ENCODE measurements at places on chromosomes 1 and 21.

GRCh38 chr1:156727926-156728598 is at the start of gene METTL25B:
METTL25B (plus strand) TSS chr1:156728469; CDS start chr1:156729105, 636 bp downstream.
- peak; percentile 91 for DNase-seq

GRCh38 chr1:205701891-205702290 is 21.6 kb upstream of the SLC45A3 start:
- DNase-seq: no peak

GRCh38 chr1:244839656-244840055 is 4.2 kb downstream of the COX20 start:
- DNase-seq: peak; percentile 71

DNA sequence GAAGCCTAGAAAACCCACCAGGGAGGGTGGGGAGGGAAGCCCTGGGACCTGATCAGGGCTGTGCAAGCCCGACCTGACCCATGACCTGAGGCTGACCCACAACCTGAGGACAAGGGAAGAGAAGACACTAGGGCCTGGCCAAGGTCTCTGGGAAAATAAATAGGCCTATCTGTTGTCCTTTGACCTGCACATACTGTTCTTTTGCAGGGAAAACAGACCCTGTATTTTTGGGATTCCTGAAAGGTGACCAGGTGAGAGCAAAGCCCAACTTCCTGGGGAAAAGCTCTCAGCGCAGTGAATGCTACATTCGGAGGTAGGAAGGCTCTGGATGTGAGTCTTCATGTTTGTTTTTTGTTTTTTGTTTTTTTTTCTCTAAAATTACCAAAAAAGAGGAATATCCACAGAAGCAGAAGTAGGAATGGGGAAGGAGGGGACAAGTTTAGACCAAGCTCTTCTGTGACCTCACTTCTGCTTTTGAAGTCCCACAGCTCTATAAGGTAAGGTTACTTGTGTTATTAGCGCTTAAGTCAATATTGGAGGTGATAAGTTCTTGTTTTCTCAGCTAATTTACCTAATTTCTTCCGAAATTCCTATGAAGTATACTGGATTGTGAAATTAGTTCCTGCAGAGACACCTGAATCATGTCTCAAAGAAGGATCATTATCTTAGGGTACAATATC is 26.2 kb upstream of the LYST start:
- DNase-seq: no peak

DNA sequence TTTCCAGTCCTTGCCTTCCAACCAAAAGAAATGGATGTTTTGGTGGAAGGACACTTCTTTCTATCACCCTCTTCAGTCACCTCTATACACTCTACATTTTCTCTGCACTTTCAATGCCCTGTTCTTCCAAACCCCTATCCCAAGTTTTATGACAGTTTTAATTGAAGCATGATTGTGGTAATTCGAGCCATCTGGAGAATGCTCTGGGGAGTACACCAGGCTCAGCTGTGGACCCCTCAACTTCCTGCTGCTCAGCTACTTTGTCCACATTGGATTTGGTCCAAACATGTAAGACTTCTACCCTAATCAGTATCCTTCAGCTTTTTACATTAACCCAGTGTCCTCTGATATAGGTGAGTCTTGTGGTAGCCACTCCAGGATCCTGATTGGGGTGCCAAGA is 129.6 kb downstream of the SYT2 start:
- DNase-seq: no peak

- DNase-seq: peak; percentile 23
Measured at GRCh38 chr1:228149406-228150119, at the start of gene GJC2. GJC2 (plus strand) TSS chr1:228149930; CDS start chr1:228157759, 7,829 bp downstream.

DNA sequence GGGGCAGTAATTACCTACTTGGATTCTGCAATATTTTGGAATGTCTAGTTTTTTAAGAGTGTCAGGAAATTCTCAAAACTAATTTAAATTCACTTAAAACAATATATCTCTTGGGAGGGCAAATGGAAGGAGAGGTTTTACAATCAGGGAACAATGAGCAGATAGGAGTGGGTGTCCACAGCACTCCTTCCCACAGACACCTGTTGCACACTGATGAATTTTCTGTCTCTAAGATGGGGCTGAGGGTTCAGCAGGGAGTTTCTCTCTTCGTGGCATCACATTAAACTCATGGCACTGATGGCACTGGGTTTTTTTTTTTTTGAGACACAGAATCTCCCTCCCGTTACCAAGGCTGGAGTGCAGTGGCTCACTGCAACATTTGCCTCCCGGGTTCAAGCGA is 5.5 kb downstream of the PHF13 start:
- DNase-seq: no peak
